Activated CD8-positive, alpha-beta memory T cell treated with anti-CD3 and anti-CD28 coated beads for 1 hour (primary cell): ENCODE measurements at places on chromosomes 6 and 20.

GRCh38 chr20:34951252-34951651 is 4.4 kb downstream of the GSS start:
- no peak for DNase-seq

- no peak for DNase-seq
These were observed 142.7 kb downstream of the LRRC1 start for GRCh38 chr6:53937461-53937860.

- DNase-seq = no peak
These were observed 9.0 kb downstream of the NFATC2 start for GRCh38 chr20:51533291-51534172.

DNA sequence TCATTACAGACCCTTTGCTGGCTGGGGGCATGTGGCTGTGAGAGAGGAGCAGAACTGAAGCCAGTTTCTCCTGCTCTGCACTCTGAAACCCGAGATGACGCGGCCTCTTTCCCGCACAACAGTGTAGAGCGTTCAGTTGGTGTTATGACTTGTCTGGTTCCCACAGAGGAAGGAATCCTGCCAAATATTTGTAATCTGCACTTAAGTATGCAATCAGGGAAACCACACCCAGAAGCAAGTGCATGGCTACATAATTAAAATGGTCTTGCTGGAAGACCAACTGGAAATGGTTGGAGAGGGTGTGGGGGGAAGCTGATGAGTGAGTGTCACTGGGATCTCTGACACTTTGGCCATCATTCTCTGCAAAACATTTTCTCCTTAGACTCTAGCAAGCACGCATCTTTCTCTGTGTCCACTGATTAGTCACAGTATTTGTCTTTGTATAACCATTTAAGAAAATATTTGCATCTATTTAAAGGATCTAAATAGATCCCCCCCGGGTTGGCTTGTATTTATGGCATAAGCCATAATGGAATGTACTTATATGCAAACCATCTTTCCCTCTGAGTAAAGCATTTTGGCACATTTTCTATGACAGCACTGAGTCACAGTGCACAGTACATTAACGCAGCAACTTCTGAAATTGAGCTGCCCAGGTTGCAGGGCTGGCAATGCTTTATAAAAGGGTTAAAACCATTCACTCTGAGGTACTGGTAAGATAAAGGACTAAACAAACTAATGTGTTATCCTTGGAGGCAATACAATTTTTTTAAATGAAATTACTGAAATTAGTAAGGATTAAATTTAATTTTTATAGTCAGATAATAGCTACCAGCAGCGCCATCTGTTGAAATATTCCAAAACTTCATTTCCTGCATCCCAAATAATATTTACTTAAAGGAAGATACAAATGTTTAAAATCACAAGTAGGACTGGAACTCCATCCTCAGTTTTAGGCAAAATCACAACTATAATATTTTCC is 76.7 kb downstream of the FOXC1 start:
- DNase-seq = no peak

GRCh38 chr20:39326050-39326449 is 363.9 kb downstream of the DHX35 start:
- DNase-seq = no peak

DNA sequence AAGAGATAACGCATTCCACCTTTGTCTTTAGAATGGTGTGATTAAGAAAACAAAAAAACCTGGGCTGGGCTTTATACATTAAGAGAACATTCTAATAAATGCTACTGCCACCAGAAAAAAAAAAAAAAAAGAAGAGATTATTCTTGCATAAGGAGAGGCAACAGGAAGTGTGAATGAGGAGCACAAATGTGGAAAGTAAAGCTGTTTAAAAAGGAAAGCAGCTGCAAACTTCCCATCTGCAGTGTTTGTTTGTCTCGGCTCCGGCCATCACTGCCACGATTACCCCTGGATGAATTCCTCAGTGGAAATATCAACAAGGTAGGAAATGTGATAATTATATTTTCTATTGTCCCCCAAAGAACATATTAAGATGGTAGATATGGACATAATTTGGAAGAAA is 223.9 kb downstream of the PHF3 start:
- no peak for DNase-seq

GRCh38 chr6:133265066-133265465 is 23.9 kb downstream of the EYA4 start:
- no peak for DNase-seq

- DNase-seq = no peak
These were observed 1.4 kb upstream of the PPP1R18 start for GRCh38 chr6:30687659-30688431.

GRCh38 chr6:41326092-41326491 is 9.3 kb upstream of the NCR2 start:
- no peak for DNase-seq

- DNase-seq = no peak
These were observed 74.4 kb downstream of the SMOC2 start for GRCh38 chr6:168515376-168515775.

- no peak for DNase-seq
These were observed 997.0 kb downstream of the GRIK2 start for GRCh38 chr6:102390541-102390940.

- no peak for DNase-seq
These were observed 76.0 kb upstream of the ADGRB3 start for GRCh38 chr6:68559070-68559469.

- no peak for DNase-seq
These were observed 2.1 kb downstream of the PRSS35 start for GRCh38 chr6:83514466-83514865.

GRCh38 chr20:62956387-62957135 is 4.1 kb downstream of the SLC17A9 start:
- no peak for DNase-seq

DNA sequence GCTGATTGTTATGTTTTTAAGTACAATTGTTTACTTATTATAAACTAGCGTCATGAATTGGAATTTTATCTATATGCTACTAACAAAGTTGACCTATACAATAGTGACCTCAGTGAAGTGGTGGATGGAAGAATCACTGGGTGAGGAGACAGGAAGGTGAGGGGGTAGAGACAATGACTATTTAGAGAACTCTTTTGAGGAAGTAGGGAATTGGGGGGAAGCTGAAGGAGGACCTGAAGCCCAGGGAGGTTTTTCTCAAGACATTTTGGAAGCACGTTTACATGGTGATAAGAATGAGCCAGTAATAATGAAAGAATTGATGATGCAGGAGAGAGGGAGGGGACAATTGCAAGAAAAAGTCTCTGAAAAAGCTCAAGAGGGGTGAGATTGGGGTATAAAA is 96.4 kb downstream of the RPS12 start:
- no peak for DNase-seq

DNA sequence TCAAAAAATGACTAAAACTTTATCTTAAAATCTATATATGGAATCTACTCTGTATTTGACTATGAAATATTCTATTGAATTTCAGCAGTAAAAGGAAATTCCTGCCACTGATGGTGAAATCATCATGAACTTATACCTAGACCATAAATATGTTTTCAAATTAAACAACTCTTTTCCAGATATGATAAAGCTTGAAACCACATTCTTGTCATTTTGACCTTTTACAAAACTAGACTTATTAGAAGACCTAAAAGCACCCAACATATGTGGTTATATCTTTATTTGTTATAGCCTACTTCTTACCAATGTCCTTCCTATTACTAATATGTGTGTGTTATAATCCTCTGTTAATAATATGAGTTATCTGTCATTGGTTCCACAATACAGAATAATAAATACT is 35.3 kb downstream of the FRK start:
- no peak for DNase-seq
